DMS 273 treated with DMSO at 0.1 percent for 48 hours (cell line): ENCODE measurements at places on chromosomes 16 and 17.

GRCh38 chr17:4540687-4541327 is 14.4 kb downstream of the MYBBP1A start:
- DNase-seq = no peak

- DNase-seq = no peak
Observed at GRCh38 chr17:46141645-46142044, 51.6 kb downstream of the KANSL1 start.

DNA sequence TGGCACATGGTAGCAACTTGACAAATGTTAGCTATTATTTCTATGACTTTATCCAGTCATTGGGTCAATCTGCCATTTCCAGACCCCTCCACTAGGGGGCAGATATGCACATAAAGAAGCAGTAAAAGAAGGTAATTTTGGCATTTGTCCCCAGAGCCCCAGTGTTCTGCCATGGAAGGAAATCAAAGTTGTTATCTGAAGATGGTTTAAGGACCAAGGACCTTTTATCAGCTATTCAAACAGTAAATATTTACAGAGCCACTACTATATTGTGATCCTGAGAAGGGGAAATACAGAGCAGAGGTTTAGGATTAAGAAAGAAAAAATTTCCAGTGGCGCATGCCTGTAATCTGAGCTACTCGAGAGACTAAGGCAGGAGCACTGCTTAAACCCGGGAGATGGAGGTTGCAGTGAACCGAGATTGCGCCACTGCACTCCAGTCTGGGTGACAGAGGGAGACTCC is 20.0 kb downstream of the TRAF4 start:
- DNase-seq = no peak

- DNase-seq = peak; percentile 74
Observed at GRCh38 chr16:30698139-30698815, 694 bp upstream of the SRCAP start.

DNA sequence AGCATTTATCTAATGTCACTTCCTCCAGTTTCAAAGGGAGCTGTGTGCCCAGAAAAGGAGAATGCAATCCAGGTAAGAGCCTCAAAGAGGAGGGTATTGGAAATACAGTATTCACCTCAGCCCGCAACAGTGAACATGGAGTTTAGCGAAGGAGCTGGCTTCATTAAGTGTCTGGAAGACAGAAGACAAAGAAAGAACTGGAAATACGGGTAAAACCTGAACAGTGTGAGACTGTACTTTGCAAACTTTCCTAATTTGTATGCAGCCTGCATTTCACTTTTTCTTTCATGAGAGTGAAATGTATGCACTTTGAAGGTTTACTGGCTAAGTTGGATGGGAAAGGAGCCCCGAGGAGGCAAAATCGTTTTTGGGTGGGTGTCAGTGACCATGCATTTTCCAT is 478.4 kb downstream of the HS3ST3B1 start:
- no peak for DNase-seq
